ENCODE measurements at places on chromosomes 13 and 19. TPM values are rescaled to one million over a fixed set of nuclear protein-coding genes. Genes with fewer than 3 reads are reported as not detected.

DNA sequence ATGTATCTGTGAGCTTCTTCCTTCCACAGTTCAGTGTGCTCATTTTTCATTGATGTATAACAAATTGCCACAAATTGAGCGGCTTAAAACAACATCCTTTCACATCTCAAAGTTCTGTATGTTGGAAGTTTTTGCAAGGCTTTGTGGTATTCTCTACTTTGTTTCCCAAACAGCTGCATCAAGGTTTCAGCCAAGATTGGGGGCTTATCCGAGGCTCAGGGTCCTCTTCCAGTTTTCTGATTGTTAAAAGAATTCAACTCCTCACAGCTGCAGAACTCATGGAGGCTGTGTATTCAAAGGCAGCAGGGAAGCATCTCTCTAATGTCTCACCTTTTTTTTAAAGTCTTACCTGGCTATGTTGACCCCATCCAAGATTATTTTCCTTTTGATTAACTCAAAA, 1369.8 kb downstream of the PCDH9 start:
- DNase-seq = no peak

GRCh38 chr13:108586826-108587225, 42.6 kb upstream of the MYO16 start:
- no peak for DNase-seq

GRCh38 chr13:74920920-74921319, 561.0 kb downstream of the TBC1D4 start:
- no peak for DNase-seq

DNA sequence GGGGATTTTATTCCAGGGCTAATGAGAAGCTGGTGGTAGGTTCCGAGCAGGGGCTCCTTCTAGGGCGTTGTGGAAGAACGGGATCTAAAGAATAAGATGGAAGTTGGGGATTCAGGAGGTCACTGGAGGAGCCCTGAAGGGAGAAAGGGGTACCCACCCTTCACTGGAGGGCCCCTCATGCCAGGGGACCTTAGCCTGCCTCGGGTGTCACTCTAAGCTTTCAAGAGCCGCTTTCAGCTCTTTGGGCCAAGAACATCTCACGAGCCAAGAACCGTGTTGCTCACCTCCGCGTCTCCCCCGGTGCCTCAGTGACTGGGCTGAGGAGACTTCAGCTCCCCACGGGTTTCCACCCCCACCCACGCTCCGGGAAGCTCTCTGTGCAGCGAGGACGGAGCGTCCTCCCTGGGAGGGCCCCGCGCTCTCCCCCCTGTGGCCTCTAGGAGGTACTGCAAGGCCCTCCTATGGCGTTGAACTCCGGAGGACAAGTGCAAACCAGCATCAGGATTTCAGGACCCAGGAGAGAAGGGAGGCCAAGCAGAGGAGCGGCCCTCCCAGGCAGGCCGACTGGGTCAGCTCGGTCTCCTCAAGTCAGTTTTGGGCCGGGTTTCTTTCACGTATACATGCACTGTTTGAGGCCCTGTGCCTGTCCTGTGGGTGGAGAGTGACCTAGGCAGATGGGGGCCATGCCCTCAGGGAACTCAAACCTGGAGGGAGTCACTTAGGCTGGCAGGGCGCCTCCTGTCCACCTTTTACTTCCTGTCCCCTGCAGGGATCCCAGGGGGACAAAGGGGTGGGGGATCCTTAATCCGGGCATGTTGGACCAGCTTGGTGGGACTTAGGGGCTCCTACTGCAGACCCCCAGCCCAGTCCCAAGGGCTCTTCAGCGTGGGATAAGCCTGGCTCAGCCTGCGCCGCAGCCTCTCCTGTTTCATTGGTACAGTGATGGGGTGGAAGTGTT, 5.1 kb upstream of the KRTDAP start:
- peak; percentile 82 for DNase-seq

DNA sequence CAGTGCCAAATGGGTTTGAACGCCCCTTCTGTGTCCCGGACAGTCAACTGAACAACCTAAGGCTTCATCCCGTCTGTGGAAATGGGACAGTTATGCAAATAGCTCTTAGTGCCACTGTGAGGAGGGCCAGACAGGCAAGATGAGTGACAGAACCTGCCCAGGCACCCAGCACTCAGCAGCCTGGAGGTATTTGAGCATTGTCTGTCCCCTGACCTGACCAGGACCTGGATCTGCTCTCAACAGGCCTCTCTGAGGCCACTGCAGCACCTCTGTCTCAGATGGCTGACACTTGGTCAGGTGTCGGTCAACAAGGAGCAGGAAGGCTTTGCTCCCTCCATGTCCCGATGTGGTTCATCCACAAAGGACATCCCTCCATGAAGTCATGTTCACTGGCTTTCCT, 67.9 kb downstream of the CCDC70 start:
- no peak for DNase-seq

DNA sequence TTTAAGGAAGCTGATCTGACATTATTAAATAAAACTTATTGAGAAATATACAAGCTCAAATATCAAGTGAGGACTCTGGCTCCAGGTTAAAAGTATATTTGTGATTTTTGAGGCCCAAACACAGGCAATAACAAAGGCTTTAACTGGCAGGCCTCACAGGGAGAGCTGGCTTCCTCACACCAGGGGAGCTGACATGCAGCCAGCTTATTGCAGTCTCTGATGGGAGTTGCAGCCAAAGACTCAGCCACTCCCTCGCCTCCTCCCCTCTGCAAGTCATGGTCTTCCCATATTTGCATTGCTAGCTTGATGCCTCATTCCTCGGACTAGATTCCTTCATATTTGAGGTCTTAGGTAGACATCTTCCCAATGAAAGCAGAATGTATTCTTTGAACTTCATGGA, 647.1 kb upstream of the SLITRK6 start:
- DNase-seq = no peak

DNA sequence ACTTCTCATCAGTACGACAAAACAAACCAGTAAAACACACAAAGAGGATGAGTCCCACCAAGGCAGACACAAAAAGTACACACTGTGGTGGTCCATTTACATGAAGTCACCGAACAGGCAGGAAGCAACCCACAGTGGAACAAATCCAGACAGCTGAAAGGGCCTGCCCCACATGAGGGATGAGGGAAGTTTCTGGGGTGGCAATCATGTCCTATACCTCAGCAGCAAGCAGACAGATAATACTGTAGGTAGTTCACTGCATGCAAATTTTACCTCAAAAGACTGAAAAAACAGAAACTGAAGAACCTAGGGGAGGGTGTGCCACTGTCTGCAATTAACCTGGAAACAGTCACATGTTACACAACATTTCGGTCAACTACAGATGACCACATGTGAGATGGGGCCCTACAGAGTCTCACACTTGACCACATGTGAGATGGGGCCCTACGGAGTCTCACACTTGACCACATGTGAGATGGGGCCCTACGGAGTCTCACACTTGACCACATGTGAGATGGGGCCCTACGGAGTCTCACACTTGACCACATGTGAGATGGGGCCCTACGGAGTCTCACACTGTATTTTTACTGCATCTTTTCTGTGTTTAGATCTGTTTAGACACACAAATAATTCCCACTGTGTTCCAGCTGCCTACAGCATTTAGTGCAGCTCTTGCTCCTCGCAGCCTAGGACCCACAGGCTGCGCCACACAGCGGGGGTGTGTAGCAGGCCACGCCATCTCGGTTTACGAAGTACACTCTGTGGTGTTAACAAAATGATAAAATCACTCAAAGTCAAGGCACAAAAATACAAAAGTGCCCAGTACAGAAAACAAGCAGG, 22.2 kb downstream of the PCID2 start:
- no peak for DNase-seq

Gene FARP1
- 8.3 TPM for polyA plus RNA-seq

Gene LENG8
- 77.5 TPM for polyA plus RNA-seq

Gene CAPN12
- 0.91 TPM for polyA plus RNA-seq

Gene ZNF497
- 0.27 TPM for polyA plus RNA-seq
